Caudate nucleus (tissue), 63 donors: ENCODE measurements at places on chromosomes 5 and 9.

GRCh38 chr5:56123531-56124243 is 109.4 kb downstream of the ANKRD55 start:
- DNase-seq: no peak

- no peak for DNase-seq
Measured at GRCh38 chr9:19989213-19989612, 200.4 kb upstream of the SLC24A2 start.

DNA sequence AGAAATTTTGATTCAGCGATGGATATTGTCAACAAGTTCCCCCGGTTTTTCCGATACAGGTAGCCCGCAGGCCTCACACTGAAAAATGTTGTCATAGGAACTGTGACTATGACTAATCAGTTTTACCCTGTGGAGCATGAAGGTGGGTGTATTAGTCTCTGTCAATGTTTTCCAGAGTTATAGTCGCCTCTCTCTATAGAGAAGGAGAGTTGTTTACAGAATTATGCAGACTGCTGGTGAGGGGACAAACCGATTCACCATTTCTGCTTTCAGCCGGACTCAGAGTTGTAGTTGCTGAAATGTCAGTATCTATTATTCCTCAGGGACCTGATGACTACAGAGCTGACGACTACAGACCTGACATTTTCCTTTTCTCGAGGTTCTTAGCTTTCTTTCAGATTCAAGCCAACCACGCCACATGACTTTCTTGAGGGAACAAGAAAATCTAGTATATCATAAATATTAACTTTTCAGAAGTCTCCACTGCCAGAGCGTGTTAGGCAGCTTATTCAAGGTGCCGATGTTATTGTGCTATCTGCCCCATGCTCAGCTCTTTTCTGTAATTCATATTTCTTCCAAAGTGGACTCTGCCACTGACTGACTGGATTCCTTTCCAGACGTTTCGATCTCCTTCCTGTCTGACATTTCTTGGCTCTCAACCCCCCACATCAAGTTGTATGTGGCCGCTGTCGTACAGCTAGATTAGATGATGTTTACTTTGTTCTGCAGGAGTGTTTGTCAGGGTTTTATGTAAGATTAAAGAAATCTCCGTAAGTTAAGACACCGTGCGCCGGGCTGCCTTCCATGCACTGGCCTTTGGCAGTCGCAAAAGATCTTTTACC is 178.1 kb downstream of the FGF1 start:
- no peak for DNase-seq

DNA sequence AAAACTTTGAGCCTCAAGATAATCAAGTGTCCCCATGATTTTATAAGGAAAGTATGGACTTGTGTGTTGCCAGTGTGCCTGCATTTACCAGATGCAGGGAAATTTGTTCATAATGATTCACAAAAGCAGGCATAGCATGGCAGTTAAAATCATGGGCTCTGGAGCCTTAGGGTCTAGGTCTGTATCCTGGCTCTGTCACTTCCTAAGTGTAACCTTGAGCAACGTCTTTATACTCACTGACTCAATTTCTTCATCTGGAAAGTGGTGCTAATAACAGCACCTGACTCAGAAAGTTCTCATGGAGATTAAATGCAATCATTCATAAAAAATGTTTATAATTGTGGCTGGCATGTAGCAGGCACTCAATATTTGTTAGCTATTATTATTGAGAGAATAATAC is 234.9 kb downstream of the SAXO1 start:
- DNase-seq: no peak

- no peak for DNase-seq
Measured at GRCh38 chr5:163089926-163090325, 347.5 kb upstream of the CCNG1 start.

DNA sequence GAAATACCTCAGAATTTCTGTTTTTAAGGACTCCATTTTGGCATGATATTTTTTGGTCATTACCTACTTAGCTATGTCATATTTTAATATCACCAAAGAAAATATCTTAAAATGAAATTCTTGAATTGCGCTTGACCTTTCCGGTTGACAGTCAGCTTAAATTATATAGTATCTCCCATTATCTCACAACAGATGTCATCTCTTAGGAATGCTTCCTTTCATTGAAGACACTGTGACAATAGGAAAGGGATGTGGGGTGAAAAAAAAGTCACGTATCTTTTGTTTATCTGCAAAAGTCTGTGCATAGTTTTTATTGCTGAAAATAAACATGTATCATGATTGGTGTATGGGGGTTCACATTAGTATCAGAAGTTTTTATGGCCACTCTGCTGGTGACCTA is 105.8 kb downstream of the INVS start:
- DNase-seq: no peak

DNA sequence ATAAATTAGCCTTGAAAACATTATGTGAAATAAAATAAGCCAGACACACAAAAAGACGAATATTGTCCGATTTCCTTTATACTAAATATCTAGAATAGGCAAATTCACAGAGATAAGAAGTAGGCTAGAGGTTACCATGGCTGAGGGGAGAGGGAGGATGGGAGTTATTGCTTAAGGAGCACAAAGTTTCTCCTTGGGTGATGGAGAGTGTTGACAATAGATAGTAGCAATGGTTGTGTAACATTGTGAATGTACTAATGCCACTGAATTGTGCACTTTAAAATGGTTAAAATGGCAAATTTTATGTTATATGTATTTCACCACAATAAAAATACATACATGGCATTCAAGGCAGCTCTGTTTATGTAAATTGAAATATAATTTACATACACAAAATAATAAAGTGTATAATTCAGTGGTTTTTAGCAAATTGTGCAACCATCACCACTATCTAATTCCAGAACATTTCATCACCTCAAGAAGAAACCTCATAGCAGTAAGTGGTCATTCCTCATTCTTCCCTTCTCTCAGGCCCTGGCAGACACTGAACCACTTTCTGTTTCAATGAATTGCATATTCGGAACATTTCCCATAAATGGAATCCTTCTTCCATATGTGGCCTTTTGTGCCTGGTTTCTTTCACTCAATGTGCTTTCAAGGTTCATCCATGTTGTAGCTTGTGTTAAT is 59.2 kb downstream of the NDST1 start:
- DNase-seq: no peak

DNA sequence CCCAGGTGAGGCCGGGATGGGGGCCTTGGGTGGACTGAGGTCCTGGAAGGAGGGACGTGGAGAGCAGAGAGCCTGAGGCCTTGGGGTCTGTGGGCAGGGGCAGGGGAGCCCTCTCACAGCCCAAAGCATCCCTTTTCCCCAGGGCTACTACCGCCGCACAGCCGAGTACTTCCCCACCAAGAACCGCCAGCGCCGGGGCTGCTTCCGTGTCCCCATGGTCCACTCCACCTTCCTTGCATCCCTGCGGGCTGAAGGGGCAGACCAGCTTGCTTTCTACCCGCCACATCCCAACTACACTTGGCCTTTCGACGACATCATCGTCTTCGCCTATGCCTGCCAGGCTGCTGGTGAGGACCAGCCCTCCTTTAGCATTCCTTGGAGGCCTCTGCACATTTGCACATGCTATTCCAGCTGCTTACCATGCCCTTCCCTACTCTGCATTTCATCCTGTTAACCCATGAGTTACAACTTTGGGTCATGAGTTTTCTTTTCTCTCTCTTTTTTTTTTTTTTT is 3.7 kb downstream of the CERCAM start:
- no peak for DNase-seq

DNA sequence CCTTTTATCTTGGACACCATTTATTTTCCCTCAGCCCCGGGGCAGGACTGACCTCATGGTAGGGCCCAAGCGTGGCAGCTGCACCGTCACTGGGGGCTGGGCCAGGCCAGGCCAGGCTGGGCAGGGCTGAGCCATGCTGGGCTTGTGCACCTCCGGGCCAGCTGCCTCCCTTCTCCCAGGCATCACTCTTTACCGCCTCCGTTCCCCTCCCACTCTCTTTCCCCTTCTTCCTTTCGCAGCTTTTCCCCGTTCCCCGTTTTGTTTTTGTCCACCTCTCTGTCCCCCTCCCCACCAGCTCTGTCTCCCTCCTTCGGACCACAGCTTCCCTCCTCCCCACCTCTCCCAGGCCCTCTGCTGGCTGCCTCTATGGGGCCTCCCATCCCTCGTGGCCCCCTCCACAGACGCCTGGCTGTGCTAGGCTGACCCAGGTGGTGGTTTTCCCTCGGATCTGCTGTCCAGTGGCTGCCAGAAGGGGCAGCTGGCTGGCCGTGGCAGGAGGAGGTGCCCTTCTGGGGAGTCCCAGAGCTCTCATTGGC is 17.9 kb downstream of the FGF18 start:
- DNase-seq: no peak

- no peak for DNase-seq
Measured at GRCh38 chr9:36091026-36091953, 45.2 kb upstream of the GLIPR2 start.

GRCh38 chr9:12973710-12974109 is 198.9 kb downstream of the LURAP1L start:
- DNase-seq: no peak

DNA sequence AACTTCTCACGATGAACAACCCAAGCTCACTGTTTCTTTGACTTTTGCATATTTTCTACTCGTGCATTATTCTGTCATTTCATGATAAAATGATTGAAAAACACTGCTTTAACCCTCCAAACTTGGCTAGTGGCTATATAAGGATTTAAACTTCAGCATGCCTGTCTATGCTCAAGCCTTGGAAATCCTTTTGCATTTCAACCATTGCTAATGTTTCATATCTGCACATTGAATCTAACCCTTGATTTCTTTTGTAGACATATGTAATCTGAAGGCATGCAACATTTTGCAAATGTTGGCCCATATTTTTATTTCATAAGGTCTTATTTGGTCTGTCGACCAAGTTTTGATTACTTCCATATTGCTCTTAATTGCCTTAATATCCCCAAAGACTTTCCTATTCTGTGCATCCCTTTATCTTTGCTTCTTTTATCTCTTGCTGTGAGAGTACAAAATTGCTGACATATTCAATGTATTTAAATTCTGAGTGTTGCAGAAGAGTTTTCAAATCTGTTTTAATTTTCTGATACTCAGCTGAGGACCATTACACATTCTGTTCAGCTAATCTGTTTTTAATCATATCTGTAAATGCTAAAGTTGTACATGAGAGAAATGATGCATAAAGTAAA is 403.7 kb upstream of the ZNF608 start:
- DNase-seq: no peak
